ENCODE measurements at places on chromosomes 2 and 18. TPM values are rescaled to one million over a fixed set of nuclear protein-coding genes. Genes with fewer than 3 reads are reported as not detected.

GRCh38 chr2:34252111-34252510, 653.0 kb upstream of the FAM98A start:
- H3K36me3 ChIP-seq: no peaks in the 10 kb centered on the region
- no peaks in the 10 kb centered on the region for H3K27me3 ChIP-seq
- H3K4me3 ChIP-seq: no peak overlapping the region
- H3K27ac ChIP-seq: no peak overlapping the region

POLE4 gene
- total RNA-seq: 50.2 TPM

MC5R gene
- total RNA-seq: not detected

KCTD1 gene
- 3.9 TPM for total RNA-seq

C1GALT1C1L gene
- total RNA-seq: not detected

MAP2 gene
- total RNA-seq: 0.35 TPM

Data from T-cell (primary cell).